ENCODE measurements at places on chromosomes 13 and 19. TPM values are rescaled to one million over a fixed set of nuclear protein-coding genes. Genes with fewer than 3 reads are reported as not detected.

Gene FCER2
- total RNA-seq: 6.9 TPM

Gene GAPDHS
- total RNA-seq: not detected

Gene POU4F1
- total RNA-seq: not detected

Gene GPR12
- total RNA-seq: not detected

Gene BCAM
- total RNA-seq: 0.33 TPM

Gene MRPL54
- total RNA-seq: 95.8 TPM

GRCh38 chr19:2976609-2977000 lies 759 bp upstream of the TLE6 start:
- DNase-seq: no peak

- DNase-seq: no peak
These were observed 51.1 kb downstream of the GARRE1 start for GRCh38 chr19:34305221-34306083.

GRCh38 chr13:29156136-29156535 lies 336.0 kb downstream of the MTUS2 start:
- DNase-seq: no peak

- DNase-seq: no peak
These were observed 120.5 kb downstream of the DIAPH3 start for GRCh38 chr13:60043262-60043661.

- no peak for DNase-seq
These were observed 1.3 kb downstream of the ATP7B start for GRCh38 chr13:52009946-52010345.

GRCh38 chr13:94494026-94494425 lies 14.5 kb upstream of the DCT start:
- no peak for DNase-seq

DNA sequence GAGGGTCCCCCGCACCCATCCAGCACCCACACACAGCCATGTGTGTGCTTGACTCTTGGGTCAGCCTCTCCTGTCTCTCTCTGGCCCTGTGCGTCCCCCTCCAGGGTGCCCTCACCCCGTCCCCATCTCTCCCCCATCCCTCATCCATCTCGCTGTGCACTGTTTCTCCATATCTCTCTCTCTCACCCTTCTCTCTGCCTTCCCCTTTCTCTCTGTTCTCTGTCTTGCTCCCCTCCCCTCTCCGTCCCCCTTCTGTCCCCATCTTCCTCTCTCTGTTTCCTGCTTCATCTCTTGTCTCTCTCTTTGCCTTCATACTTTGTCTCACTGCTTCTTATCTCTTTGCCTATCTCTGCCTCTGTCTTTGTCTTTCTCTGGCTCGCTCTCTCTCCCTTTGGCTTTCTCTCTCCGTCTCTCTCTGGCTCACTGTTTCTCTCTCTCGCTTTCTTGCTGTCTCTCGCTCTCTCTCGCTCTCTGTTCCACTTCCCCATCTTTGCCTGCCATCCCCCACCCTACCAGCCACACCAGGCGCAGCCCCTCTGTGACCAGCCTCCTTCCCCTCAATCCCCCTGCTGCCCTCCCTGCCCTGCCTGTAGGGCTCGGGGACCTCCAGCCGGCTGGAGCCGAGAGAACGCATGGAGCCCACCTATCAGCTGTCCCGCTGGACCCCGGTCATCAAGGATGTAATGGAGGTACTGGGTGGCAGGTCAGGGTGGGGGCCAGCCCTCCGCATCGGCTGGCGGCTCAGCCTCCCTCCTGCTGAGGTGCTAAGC lies 8.9 kb downstream of the STXBP2 start:
- no peak for DNase-seq
